ENCODE measurements at places on chromosomes 2 and 18. TPM values are rescaled to one million over a fixed set of nuclear protein-coding genes. Genes with fewer than 3 reads are reported as not detected.

Gene UGT1A3
- not detected for total RNA-seq

Gene BUB1
- 4.8 TPM for total RNA-seq

- DNase-seq: no peak
Observed at GRCh38 chr2:165440367-165440766, 29.1 kb upstream of the CSRNP3 start.

DNA sequence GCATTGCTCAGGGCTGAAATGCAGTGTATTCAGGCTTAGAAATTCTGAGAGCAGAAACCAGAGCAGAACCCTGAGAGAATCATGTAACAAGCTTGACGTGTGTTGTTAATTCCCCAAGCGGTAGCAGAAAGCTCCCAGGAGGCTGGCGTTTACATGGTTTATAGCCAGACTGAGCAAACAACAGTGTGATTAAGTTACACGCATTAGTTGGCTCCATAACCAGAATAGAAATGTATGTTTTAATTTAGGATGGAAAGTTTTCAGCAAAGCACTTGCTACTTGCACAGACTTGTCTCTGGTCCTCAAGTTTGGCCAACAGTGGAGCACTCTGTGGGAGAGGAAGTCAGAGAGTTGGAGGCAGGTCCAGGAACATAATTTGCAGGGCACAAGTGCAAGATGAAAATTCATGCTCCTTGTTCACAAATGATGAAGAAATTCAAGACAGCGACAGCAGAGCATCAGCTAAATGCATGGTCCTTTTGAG is 69.3 kb downstream of the MAPK4 start:
- no peak for DNase-seq

DNA sequence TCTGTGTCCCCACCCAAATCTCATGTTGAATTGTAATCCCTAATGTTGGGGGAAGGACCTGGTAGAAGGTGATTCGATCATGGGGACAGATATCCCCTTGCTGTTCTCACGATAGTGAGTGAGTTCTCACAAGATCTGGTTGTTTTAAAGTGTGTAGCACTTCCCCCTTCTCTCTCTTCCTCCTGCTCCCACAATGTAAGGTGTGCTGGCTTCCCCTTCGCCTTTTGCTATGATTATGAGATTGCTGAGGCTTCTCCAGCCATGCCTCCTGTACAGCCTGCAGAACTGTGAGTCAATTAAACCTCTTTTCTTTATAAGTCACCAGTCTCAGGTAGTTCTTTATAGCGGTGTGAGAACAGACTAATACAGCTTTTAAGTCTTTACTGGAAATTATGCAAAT is 193.3 kb upstream of the RBBP8 start:
- DNase-seq: no peak

DNA sequence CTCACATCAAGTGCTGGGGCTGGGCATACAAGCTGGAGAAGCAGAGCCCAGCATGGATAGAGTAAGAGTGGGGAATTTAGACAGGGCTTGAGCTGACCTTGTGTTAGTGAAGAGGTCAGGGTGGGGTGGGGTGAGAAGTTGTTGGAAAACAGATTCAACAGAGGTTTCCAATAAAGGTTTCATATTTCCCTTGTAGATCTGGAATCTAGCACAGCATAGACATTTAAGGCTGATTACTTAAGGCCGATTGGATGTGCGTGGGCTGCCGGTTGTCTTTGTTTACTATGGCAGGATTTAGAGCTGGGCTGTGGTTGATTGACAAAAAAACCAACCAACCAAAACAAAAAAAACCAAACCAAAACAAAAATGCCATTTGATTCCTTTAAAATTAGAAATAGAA is 114.9 kb upstream of the SEC11C start:
- DNase-seq: no peak

- DNase-seq: no peak
Observed at GRCh38 chr18:74631623-74632350, 34.1 kb downstream of the ZNF407 start.

DNA sequence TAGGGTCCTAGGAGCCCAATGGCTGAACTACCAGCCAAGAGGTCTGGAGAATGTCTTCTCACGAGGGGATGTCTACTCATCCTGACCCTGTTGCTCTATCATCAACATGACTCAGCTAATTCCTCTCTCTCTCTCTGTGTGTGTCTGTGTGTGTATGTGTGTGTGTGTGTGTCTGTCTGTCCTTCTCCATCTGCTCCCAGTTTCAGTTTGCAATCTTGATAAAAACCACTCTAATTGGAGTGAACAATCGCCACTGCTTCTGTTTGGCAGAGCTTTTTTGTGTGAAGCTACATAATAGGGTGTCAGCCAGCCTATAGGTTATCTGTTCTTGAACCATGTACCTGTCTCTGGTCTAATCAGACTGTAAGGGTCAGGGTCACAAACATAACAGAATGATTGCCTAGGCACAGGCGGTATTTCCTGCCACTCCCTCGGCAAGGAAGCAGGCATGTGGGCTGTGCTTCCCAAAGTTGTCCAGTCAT is 219.8 kb downstream of the SH3BP4 start:
- no peak for DNase-seq

DNA sequence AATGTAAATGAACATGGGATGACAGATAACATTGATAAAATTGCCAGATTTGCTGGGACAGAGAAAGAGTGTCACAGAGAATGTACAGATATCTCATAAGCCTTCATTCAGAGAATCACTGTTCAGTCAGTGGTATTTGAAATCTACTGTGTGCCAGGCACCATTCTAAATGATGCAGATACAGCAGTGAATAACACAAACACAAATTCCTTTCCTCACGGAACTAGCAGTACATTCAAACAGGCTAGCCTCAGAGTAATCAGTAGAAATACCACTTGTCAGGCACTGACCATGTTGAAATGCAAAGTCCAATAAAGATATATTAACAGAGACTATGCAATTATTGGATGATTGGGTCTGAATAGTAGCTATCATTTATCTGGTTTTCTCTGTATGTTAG is 211.0 kb downstream of the RDH14 start:
- no peak for DNase-seq

DNA sequence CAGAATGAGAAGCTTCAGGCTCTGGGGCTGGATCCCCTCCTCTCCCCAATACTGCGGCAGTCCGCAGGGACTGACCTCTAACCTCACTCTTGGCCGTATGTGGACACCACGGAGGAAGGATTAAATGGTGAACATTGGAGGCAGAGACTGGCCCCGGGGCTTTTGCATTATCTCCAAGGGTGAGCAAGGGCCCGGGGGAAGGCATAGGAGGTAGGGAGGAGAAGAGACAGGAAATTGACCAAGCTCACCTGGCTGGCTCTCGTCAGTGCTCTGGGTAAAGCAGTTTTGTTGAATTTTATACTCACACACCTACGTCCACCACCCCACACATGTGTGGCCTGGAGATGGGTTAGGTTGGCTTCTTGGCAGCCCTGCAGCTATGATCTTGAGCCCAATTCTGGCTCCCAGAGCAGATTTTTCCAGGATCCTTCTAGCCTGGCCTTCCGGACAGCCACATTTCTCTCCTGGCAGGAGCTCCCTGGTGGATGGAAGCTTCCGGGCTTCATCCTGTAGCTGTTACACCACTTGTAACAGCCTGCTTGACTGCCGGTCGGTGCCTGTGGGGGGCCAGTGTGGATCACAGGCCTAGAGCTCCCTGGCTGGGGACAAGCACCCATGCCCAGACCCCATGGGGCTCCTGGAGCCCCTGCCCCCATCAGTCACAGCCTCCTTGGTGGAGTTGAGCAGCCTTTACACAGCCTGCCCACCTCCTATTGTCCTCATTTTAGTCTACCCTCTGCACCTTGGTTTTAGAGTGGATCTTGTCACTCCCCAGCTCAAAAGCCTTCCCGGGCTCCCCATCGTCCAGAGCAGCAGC is 7.6 kb downstream of the ITM2C start:
- no peak for DNase-seq

Measured in lower lobe of right lung (tissue), 2 donors.